CMK (cell line): ENCODE measurements at places on chromosomes 5 and 9.

DNA sequence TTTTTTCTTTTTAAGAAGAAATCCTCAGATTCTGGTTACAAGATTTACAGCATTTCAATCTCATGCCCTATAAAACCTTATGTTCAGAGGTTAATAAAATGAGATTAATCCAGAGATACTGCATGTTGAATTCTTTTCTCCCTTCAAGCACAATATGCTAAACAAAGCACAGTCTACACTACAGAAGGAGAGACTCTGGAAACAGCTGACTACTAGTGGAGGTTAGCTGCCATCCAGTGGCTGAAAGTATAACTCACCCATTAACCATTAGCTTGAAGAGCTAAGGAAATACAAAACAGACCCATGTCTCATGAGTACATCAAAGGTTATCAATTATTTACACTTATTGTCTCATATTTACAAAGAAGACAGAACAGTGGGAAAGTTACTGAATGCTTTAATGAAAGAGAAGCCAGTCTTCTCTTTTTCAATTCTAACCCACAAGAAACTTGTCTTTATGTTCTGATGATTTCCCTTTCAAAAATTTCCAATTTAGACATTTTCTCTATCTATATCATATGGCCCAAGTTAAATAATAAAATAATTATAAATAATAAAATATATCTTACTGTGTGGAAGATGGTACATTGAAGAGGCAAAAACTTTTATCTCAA lies 12.7 kb upstream of the DNAH5 start:
- DNase-seq, result no peak

DNA sequence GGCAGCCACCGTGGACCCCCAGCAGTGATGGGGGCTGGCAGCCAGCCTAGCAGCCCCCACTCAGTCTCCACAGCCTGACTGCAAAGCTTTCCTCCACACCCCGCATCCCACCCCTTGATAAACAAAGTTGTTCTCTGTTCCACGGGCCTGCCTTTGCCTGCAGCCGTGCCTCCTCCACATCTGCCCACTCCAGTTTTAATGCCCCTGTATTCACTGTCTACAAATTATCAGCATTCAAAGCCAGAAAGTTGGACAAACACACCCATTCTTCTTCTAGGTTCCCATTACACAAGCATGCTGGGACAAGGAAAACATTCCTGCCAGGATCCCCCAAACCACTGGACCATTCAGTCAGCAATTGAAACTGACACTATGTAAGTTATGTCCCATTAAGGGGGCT lies 23.0 kb upstream of the NR5A1 start:
- no peak for DNase-seq

GRCh38 chr9:73022353-73022752 lies 69.5 kb upstream of the ALDH1A1 start:
- DNase-seq, result no peak

- DNase-seq, result no peak
Observed at GRCh38 chr9:124122321-124122720, 110.8 kb downstream of the LHX2 start.

DNA sequence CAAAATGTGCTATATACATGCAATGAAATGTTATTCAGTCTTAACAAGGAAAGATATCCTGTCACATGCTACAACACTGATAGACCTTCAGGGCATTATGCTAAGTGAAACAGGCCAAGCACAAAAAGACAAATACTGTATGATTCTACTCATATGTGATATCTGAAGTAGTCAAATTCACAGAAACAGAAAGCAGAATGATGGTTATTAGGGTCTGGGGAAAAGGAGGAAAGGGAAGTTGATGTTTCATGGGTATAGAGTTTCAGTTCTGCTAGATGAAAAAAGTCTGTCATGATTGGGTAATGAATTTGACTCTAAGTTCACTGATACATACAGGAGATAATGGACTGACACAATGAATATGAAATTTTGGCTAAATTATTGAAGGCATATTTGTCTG lies 11.2 kb upstream of the RIC1 start:
- DNase-seq, result no peak

DNA sequence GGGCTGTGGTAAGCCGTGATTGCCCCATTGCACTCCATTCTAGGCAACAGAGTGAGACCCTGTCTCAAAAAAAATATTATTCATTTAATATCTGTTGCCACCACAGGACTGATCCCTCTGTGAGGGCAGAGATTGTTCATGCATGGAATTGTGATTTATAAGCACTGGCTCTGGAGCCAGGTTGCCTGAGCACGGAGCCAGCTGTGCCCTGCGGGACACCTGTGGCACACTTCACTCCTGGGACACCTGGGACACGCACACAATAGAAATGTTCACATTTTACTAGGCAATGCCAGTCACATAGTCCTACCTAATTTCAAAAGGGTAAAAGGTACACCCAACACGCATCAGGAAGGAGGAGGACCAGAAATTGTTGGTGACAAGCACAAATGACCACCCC lies 83.0 kb upstream of the GABRP start:
- no peak for DNase-seq

DNA sequence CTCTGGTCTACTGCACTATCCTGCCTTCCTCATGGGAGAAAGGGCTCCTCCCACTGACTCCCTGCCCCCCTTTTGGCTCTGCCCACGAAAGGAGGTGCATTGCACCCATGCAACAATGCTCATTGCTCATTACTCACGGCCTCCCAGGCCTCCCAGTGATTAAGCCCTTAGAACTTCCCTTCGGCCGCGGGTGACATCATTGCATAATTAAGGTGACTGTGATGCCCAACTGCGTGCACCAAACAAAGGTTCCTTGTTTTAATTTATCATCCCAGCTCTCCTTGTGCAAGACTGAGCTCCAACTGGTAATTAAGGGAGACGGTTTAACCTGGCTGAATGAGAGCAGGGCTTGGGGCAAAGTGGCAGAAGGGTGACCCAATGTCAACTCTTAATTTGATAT lies 180.4 kb downstream of the GAS1 start:
- DNase-seq, result no peak

GRCh38 chr5:8134609-8135008 lies 265.7 kb downstream of the MTRR start:
- DNase-seq, result no peak

- DNase-seq, result no peak
Observed at GRCh38 chr5:22928821-22929482, 75.8 kb upstream of the CDH12 start.

DNA sequence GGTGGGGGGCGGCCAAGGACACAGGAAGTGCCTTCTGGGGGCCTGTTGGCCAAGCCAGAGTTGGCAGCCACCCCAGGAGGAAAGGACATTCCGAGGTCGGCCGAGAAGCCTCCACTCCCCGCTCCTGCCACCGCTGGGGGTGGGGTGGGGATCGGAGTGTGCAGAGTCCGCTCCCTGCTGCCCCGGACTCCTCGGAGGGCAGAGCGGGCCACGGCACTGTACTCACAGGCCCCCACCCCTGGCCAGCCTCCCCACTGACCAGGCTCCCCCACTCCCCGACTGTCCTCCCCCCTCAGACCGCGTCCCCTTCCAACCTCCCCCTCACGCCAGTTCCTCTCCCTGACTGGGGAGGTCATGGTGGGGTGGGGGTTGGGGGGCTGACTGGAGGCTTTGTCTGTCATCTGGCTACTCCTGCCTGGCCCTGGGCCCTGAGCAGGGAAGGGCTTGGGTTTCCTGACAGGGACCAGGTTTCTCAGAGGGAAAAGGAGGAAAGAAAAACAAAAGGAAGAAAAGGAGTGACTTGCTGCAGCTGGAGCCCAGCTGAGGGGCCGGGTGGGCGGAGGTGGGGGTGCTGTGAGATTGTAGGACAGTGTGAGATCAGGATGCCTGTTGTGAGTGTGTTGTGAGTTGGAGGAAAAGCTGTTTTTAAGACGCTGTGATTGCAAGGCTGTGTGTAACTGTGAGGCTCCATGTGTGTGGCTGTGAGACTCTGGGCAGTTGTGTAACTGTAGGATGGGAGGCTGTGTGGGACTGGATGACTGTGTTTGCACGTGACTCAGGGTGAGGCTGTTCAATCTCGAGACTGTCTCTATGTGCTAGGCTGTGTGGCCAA lies 29.7 kb downstream of the CNTFR start:
- DNase-seq, result no peak

GRCh38 chr9:69391946-69392345 lies 66.9 kb downstream of the ENTREP1 start:
- DNase-seq, result no peak

DNA sequence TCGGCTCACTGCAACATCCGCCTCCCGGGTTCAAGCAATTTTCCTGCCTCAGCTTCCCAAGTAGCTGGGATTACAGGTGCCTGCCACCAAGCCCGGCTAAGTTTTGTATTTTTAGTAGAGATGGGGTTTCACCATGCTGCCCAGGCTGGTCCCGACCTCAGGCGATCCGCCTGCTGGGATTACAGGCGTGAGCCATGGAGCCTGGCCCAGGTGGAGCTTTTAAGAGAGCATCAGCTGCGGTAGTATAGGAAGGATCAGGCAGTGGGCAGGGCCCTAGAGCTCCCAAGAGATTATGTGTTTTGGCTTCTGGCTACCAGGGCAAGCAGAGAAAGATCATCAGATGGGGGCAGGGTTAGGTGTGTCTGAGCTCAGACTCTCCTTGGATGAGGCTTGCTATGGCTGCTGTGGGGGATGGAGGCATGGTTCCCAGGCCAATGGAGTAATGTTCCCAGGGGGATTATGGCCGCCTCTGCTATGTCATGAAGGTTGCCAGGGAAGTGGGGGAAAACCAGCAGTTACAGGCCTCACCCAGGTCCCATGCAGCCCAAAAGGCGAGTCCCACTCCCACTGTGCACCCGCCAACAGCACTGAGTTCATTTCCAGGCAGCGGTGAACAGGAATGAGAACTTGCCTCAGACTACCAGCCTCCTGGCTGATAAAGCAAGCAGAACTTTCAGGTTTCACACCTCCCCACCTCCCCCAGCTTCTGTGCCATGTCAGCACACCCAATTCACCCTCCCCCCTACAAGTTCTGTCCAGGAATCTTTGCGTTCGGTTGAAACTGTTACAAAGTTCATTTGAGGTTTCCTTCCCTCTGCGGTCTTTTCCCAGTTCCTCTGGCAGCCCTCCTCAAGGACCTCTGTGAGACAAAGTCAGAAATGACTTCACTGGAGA lies 507.6 kb downstream of the SPATA31D1 start:
- no peak for DNase-seq

- DNase-seq, result no peak
Observed at GRCh38 chr5:10018201-10019069, 231.3 kb downstream of the ATPSCKMT start.
